ENCODE measurements at places on chromosomes 7 and 10. TPM values are rescaled to one million over a fixed set of nuclear protein-coding genes. Genes with fewer than 3 reads are reported as not detected.
A peak's percentile ranks its signal among the peaks of the same experiment; 100 is the strongest.

DNA sequence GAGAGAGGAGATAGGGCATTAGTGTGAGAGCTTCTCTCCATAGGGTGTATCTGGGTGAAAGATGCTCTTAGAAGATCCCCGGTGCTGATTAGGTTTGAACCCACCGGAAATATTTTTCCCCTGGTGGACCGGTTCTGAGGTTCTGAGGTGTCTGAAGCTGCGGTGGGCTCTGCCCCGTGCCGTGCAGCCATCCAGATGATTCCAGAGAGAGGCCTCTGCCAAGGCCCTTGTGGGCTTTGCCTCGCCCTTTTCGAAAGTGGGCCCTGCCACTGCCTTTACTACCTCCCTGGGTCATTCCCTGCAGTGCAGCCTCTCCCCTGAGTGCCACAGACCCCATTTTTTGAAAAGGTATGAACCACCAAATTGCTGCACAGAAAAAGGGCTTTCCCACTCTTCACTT lies 2.8 kb downstream of the GIMAP8 start:
- no peak for DNase-seq

- DNase-seq, result no peak
These were observed 85.3 kb upstream of the RET start for GRCh38 chr10:42991442-42992098.

DNA sequence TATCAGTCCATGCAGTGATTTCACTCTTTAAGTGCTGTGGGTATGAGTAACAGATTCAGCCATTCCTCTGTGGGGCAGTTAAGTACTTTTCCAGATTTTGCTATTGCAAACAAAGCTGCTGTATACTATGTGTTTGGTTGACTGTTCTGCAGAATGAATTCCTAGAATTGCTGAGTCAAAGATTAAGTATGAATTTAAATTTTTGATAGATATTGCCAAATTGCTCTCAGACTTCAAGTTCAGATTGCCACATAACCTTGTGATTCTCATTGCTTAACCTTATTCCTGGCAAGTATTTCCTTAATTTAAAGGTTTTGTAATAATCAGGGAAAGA lies 21.6 kb upstream of the SAR1A start:
- DNase-seq, result no peak

GRCh38 chr7:6691609-6692106 lies 15.1 kb downstream of the ZNF12 start:
- no peak for DNase-seq

GRCh38 chr10:88036126-88036525 lies 172.7 kb downstream of the PTEN start:
- no peak for DNase-seq

DNA sequence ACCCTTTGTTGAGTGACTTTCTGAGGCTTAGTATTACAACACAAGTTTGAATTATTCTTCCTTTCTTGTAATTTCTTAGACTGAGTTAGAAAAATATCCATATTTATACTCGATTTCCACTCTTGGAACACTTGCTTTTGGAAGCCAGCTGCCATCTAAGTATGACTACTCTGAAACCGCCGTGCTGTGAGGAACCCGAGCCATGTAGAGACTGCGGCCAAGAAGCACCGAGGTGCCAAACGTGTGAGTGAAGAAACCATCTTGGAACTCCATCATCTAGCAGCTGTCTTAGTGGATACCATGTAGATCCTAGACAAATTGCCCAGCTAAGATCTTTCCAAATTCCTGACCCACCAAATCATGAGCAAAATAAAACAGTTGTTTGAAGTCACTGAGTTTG lies 49.7 kb upstream of the PRKAR2B start:
- no peak for DNase-seq

PIP gene
- not detected for total RNA-seq

- DNase-seq, result no peak
These were observed 13.9 kb downstream of the VCL start for GRCh38 chr10:74011770-74012169.

ACSM6 gene
- total RNA-seq, result not detected

DNA sequence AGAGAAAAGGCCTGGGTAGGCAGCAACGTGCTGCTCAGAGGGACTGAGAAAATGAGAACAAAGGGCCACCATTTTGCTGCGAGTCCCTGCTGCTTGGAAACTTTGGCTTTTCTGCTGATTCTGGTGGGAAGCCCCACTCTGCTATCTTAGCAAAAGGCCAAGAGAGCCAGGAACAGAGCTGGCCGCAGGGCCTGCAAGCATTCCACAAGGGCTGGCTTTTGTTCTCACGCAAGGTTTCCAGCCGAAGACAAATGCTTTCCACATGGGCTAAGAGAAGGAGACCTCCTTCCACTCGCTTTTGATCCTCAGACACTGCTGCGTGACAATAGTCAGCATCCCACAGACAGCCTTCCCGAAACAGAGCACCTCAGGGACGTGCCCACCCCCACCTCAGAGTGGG lies 163.1 kb downstream of the ARHGAP12 start:
- no peak for DNase-seq

SERPINE1 gene
- not detected for total RNA-seq

CRYGN gene
- total RNA-seq, result not detected

SKIDA1 gene
- 0.72 TPM for total RNA-seq

DNA sequence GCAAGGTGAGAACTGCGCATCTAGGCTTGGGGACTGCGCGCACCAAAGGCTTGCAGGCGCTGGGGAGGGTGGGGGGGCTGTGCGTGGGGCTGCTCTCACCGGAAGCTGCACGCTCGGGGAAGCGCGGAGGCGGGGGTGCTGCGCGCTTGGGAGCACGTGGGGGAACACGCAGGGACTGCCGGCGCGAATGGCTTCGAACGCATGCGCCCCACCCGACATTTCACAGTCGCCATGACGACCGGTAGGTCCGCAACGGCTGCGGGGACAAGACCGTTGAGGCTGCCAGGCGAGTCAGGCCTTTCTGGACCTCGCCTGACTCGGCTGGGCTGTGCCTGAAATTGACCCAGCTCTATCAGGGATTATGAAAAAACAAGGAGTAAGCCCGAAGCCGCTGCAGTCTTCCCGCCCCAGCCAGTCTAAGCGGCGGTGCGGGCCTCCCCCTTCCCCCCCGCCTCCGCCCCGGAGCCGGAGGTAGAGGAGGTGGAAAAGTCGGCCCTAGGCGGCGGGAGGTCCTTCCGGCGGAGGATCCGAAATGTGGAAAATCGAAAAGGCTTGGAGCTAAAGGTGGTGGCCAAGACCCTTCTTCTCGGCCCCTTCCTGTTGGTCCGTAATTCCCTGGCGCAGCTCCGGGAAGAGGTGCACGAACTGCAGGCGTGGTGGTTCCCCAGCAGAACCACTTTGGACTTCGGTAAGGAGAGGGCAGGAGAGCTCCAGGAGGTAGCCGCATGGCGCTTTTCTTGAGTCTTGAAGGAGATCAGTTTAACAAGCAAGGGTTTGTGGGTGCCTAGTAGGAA lies 34.9 kb upstream of the STEAP1 start:
- no peak for DNase-seq

- DNase-seq, result no peak
These were observed 473 bp upstream of the GPER1 start for GRCh38 chr7:1087465-1087814.

GRCh38 chr10:61901829-61902444 lies 438 bp downstream of the ARID5B start:
- no peak for DNase-seq

GRCh38 chr7:98178762-98179490 lies 32.3 kb upstream of the BHLHA15 start:
- no peak for DNase-seq

- no peak for DNase-seq
These were observed 103.0 kb downstream of the RNF216 start for GRCh38 chr7:5678295-5679047.

VPS37D gene
- total RNA-seq, result 0.36 TPM

- DNase-seq, result no peak
These were observed 52.8 kb downstream of the CPEB3 start for GRCh38 chr10:92238054-92238585.

DNA sequence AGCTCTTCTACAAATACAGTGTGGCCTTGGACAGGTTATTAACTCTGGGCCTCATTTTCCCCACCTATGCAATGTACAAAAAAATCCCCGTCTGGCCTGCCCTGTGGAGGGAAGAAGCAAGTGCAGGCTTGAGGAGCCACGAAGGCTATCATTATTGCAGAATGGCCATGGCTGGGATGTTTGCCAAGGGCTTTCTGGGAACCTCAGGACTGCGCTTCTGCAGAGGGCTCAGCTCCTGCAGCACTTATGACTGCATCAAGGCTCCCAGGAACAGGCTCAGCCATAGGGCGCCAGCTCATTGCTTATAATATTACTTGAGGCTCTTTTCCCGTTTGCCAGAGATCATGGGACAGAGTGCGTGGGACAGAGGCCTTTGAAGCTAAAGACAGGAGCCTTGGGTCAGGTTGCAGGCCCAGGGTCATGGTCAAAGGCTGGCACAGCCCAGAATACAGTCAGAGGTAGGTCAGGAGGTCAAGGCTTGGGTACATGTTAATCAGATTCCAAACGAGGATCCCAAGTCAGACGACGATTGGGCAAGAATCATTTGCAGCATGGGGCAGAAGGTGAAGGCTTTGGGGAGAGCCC lies 20.6 kb upstream of the C10orf105 start:
- DNase-seq, result no peak

- no peak for DNase-seq
These were observed 233.0 kb upstream of the NEBL start for GRCh38 chr10:21130108-21130507.

C10orf67 gene
- total RNA-seq, result not detected

GRCh38 chr10:5762531-5762930 lies 50.7 kb downstream of the GDI2 start:
- DNase-seq, result no peak

CYP3A7 gene
- not detected for total RNA-seq

LRGUK gene
- total RNA-seq, result 0.22 TPM

DNA sequence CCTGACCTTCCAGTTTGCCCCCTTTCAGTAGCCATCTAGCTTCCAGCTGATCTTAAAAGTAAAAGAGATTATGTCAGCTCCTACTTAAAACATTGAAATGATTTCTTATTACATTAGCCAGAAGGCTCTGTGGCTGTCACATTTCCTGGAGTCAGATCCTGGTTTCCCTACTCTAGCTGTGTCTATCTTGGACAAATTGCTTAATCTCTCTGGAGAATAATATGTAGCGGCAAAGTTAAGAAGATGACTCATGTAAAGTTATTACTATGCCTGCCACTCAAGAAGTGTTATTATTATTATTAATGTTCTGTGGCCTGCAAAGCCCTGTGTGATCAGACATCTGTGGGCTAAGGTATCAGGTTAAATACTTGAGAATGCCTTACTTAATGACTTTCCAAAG lies 107.2 kb downstream of the RUNDC3B start:
- no peak for DNase-seq

DPYSL4 gene
- total RNA-seq, result 3.9 TPM

GRCh38 chr10:130300608-130301020 lies 164.4 kb downstream of the GLRX3 start:
- peak; percentile 31 for DNase-seq

GRCh38 chr10:88194961-88195367 lies 331.5 kb downstream of the PTEN start:
- DNase-seq, result no peak

GRCh38 chr10:129274748-129275474 lies 192.1 kb upstream of the MGMT start:
- no peak for DNase-seq

KIAA1217 gene
- 0.89 TPM for total RNA-seq

- no peak for DNase-seq
These were observed 34.2 kb upstream of the NCAPG2 start for GRCh38 chr7:158738841-158739240.

MUC3A gene
- not detected for total RNA-seq

EPO gene
- not detected for total RNA-seq

DNA sequence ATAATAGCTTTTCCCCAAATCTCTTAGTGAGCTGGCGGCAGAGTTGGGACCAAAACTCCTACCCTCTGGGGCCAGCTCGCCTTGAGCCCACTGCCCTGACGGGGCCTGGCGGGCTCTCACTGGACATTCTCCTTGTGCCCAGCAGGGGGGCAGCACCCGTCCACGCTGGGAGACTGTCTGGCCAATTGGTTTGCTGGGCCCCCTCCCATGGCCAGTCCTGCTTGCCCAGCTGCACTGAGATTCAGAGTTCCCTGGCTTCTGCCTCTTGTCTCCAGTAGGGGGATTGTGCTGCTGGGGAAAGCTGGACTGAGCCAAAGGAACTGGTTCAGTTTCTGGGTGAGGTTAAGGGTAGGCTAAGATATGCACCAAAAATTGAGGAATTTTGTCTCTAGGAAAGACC lies 59.8 kb downstream of the RAMP3 start:
- no peak for DNase-seq

Measured in T-cell (primary cell).